ENCODE measurements at places on chromosomes 2 and 18.

- DNase-seq, result no peak
Measured at GRCh38 chr2:173647681-173648311, 293.1 kb downstream of the CDCA7 start.

DNA sequence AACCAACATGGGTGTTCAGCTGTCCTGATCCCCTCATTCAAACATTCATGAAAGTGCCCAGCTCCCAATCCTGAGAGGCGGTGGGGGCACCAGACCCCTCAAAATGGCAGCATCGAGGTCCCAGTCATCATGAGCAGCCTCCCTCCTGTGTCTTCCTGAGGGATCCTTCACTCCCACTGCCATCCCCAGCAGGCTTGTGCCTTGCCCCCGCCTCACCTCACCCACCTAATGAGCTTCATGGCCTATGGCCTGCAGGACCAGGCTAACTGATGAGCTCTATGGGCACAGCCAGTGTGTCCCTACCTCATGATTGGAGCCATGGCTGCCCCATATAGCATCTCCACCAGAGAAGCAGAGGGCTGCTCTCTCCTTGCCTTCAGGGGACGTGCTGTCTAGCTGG lies 47.3 kb upstream of the SLC14A2 start:
- no peak for DNase-seq

DNA sequence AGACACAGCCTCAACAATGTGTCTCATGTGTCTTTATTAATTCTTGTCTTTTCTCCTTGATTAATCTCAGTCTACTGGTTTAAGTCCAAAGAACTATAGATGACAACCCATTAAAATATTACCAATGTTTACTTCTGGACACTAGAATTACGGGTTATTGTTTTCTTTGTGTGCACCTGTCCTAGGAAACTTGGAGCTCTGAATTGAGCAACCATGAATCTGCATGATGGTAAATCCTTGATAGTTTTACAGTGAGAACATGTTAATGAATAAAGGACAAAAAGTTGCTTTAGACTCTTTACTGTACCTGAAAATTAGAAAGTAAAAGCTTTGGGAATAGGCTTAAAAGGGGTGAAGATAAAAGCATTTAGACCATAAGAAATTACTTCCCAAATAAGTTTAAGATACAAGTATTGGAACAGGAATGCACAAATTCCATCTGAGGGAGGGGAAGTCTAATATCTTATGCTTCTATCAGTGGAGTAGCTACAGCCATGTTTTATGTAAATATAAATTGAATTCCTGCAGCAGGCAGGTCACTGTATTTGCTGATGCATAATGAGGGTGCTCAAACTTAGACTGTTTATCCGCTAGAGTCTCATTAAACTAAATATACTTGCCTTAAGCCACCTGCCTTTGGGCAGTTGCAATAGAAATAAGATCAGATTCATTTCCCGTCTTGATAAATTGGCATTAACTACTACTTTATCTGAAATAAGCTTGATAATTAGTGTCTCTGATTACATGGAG lies 603.7 kb upstream of the GCFC2 start:
- DNase-seq, result no peak

- no peak for DNase-seq
Measured at GRCh38 chr18:29250259-29250658, 1073.3 kb upstream of the CDH2 start.

DNA sequence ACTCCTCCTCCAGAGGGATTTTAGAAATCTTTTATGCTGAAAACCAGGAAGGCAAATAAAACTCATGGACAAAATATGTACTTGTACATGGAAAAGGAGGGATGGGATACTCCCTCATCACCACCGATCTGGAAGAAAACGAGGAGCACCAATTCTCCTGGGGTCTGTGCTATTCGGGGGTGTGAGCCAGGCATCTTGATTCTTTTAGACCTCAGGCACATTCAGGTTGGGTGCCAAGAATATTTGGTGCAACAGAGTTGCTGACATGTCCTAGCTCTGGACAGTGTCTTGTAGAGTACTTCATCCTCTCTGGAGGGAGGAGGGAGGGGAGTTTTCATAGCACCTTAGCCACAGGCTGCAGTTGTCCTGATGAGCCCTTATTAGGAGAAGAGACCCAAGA lies 163.0 kb downstream of the PRKCE start:
- no peak for DNase-seq

DNA sequence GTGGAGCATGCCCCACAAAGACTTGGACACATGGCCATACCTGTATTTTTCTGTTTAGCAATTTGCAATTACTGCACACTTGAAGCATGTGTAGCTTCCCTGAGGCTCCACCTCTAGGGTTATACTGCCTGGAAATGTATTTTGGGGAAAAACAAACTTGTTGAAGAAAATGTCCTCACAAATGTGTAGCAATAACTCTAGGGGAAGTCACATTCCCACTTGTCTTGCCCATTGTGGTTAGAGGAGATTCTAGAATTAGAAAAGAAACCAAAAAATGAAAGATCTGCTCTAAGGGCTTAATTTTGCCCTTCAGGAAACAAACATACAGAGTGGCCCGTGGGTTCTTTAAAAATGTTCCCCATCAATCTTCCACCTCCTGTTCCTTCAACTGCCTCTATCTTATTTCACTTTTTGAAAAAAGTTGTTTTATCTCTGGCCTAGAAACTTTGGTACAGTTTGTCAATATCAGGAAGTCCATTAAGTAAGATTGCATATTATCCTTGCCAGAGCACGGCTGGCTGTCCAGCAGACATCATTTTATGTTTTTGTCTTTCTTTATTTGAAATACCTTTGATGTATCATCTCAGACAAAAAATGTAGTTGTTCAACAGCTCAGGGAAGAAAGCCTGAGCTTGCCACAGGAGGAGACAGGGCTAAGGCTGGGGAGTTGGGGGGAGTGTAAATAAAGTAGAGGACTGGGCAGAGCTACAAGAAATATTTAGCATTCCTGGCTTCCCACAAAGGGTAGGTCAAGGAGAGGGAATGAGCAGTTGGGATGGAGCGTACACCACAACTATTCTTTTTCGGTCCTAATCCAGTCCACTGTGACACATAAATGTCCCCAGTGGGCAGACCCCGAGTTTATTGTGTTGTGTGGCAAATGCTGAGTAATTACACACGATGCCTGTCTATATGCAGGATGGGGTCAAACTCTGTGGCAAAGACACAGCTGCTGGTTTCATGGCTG lies 96.8 kb upstream of the CDC42EP3 start:
- no peak for DNase-seq

DNA sequence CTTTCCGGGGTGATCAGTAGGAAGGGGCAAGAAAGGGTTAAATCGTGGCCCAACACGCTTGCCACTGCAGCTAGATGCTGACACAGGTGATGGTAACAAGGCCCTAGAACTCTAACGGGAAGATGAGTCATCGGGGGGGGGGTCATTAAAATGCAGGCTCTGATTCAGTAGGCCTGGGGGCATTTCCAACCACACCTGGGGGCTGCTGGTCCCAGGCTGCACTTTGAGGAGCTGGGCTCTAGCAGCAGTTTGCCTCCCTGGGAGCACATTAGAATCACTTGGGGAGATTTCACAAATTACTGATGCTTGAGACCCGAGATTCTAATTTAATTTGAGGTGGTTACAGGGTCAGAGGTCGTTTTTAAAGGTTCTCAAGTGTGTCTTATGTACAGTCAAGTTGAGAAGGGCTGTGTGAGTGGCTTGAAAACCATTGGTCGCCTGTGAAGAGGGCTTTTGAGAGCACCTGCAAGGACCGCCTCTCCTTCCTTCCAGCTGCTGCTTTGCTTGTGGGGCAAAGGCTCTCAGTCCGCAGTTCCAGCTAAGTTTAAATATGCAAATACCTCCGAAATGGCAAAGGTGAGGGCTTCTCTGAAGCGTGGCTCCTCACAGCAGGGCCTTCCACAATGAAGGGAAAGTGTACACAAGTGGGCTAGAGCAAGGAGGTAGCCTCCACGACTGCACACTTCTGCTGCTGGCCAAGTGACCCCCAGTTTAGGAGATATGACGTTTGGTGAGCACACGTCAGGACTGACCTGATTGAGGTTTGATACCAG lies 128.0 kb upstream of the MSH6 start:
- DNase-seq, result no peak

GRCh38 chr2:166882851-166883250 lies 5.4 kb upstream of the XIRP2 start:
- DNase-seq, result no peak

All from NCI-H1092 treated with DMSO at 0.1 percent for 48 hours (cell line).